ENCODE measurements at places on chromosomes 1 and 21. TPM values are rescaled to one million over a fixed set of nuclear protein-coding genes. Genes with fewer than 3 reads are reported as not detected.

Gene DDAH1
- total RNA-seq: 31.9 TPM

DNA sequence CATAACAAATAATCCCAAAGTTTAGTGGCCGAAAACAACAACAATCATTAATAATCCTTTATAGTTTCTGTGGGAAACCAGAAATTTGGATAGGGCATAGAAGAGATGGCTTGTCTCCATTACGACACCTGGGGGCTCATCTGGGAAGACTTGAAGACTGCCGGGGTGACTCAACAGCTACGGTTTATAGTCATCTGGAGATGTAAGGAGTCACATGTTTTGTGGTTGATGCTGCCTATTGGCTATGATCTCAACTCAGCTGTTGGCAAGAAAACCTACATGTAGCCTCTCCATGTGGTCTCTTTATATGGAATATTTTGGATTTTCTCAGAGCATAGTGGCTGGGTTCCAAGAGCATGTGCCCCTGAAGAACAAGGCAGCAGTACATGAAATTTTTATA is 29.3 kb upstream of the TSPAN2 start:
- H3K27me3 ChIP-seq: no peaks in the 10 kb centered on the region
- H3K27ac ChIP-seq: peak overlapping the region; percentile 70
- no peak for DNase-seq
- no peaks in the 10 kb centered on the region for H3K36me3 ChIP-seq
- H3K4me1 ChIP-seq: peaks cover 51% of the 10 kb centered on the region

Gene POLR3C
- 21.4 TPM for total RNA-seq

GRCh38 chr1:19079541-19080472 is 123.3 kb upstream of the IFFO2 start:
- H3K4me1 ChIP-seq: no peaks in the 10 kb centered on the region
- no peak overlapping the region for H3K27ac ChIP-seq
- no peak overlapping the region for H3K4me3 ChIP-seq
- DNase-seq: no peak
- no peaks in the 10 kb centered on the region for H3K36me3 ChIP-seq

- H3K4me3 ChIP-seq: no peak overlapping the region
- DNase-seq: peak; percentile 50
- H3K4me1 ChIP-seq: peaks cover 9% of the 10 kb centered on the region
- no peaks in the 10 kb centered on the region for H3K36me3 ChIP-seq
Observed at GRCh38 chr1:21963477-21964217, 13.2 kb upstream of the CELA3B start.

- H3K27ac ChIP-seq: no peak overlapping the region
- no peaks in the 10 kb centered on the region for H3K36me3 ChIP-seq
- H3K4me3 ChIP-seq: no peak overlapping the region
- no peak for DNase-seq
Observed at GRCh38 chr21:35280231-35280630, 231.1 kb upstream of the RUNX1 start.

Gene ELAPOR1
- total RNA-seq: 2.0 TPM

GRCh38 chr1:1123581-1124507 is 8.0 kb upstream of the C1orf159 start:
- H3K27ac ChIP-seq: no peak overlapping the region
- no peaks in the 10 kb centered on the region for H3K27me3 ChIP-seq
- no peak overlapping the region for H3K4me3 ChIP-seq
- DNase-seq: no peak

Data from PC-9 (cell line).